ENCODE measurements at places on chromosomes 11 and 22.

- DNase-seq: peak; percentile 34
Measured at GRCh38 chr11:6745465-6746015, 26.2 kb downstream of the OR2AG2 start.

GRCh38 chr11:86702220-86702983 lies 30.0 kb upstream of the ME3 start:
- no peak for DNase-seq

DNA sequence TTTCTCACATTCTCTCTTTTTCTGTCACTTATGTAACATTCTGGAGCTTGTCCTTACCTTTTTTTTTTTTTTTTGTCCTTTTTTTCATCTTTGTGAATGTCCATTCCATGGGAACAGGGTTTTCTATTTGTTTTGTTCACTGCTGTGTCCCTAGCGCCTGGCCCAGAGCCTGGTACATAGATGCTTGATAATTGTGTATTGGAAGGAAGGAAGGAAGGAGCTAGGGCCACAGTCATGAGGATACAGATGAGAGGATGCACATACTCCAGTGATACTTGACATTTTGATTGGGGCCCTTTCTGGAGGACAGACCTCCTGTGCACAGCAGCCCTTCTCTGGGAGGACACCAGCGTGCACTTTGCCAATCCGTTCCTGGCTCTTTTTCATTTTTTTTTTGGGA lies 68.9 kb downstream of the KIAA1671 start:
- no peak for DNase-seq

GRCh38 chr11:88174709-88175568 lies at the start of gene RAB38:
Gene RAB38 (minus strand): TSS chr11:88175443. CDS start chr11:88175384, 59 bp downstream.
- peak; percentile 32 for DNase-seq

- no peak for DNase-seq
Measured at GRCh38 chr11:68724293-68724692, 27.0 kb downstream of the TESMIN start.

- no peak for DNase-seq
Measured at GRCh38 chr11:74493791-74494630, 487 bp upstream of the LIPT2 start.

- no peak for DNase-seq
Measured at GRCh38 chr22:42167066-42167465, 36.5 kb upstream of the CYP2D6 start.

DNA sequence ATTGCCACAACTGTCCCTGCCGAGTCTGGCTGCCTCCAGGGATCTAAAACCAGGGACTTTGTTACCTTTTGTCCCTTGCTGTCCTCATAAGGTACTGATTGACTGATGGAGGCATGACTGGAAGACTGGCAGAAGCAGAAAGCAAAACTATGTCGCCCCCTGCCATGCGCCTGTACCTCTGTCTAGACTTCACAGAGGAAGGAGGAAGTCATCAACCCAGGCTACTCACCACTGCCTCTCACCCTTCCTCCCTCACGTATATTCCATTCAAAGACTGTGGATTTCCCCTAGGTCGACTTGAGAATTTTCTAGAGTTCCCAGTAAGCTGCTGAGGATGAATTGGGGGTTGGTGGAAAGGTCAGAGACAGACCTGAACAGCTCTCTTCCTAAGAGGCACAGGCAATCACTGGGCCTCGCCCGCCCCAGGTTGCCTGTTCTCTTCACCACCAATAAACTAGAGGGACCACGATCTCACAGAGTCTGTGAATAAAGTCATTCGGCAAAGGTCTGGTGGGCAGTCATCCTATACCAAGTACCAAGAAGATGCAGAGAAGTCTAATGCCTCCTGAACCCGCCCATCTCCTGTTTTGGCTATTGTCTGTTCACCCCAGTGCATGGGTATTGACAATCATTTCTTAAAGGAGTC lies 27.5 kb upstream of the CHST1 start:
- no peak for DNase-seq

- DNase-seq: peak; percentile 6
Measured at GRCh38 chr11:124195189-124195734, 12.1 kb downstream of the OR10D3 start.

DNA sequence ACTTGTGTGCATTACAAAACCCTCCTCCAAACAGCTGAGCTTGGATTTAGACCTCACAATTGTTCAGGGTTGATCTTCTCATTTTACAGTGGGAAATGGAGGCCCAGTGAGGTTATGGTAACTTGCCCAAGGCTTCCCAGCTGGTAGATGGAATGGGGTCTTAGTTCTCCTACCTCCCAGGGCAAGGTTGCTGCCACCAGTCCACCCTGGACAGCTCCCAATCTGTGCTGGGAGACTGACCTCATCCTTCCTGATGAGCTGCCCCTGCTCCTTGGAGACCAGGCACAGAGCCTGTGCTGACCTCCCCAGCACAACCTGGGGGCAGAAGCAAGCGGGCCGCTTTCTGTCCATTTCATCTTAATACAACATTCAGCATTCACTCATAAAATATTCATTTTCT lies 190.7 kb downstream of the ST3GAL4 start:
- DNase-seq: no peak

DNA sequence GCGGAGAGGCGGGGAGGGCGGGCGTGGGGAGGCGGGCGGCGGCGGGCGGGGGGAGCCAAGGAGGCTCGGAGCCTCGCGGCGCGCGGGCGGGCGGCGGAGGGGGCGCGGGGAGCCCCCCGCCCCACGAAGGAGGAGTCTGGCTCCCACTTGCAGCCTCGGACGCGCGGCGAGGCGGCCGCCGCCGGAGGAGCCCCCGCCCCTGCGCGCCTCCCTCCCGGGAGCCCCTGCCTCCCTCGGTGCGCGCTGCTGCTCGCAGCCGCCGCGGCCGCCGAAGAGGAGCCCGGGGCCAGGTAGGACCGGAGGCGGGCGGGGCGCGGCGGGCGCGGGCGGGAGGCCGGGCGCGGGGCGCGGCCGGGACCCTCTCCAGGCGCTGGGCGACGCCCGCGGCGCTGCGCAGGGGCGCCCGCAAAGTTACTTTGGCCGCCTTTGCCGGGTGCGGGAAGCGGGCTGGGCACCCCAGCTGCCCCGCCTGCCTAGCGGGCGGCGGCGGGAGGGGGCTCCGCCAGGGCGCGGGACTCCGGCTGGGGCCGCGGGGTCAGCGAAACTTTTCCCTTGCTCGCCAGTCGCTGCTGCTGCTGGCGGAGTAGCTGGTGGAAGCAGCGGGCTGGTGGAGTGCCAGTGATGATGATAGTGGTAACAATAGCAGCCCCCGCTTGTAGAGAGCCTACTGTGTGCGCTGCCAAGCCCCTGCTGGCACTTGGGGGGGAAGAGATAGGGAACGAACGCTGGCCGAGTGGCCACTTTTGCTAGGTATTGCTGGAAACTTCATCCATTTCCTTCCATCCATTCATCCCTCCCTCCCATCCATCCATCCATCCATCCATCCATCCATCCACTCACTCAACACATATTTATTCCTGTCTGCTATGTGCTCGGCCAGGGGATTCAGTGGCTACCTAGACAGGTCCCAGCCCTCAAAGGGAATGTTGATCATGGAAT lies at the start of gene MPPED1:
Gene MPPED1, plus strand, starts transcription at position 146 of the 939 bp plus-strand sequence. CDS start 12,972 bp downstream, outside the sequence.
- DNase-seq: no peak
